Effector memory CD8-positive, alpha-beta T cell (primary cell): ENCODE measurements at places on chromosomes 7 and 10.
A peak's percentile ranks its signal among the peaks of the same experiment; 100 is the strongest.

- no peak for DNase-seq
Measured at GRCh38 chr10:96851281-96851680, 19.2 kb downstream of the LCOR start.

DNA sequence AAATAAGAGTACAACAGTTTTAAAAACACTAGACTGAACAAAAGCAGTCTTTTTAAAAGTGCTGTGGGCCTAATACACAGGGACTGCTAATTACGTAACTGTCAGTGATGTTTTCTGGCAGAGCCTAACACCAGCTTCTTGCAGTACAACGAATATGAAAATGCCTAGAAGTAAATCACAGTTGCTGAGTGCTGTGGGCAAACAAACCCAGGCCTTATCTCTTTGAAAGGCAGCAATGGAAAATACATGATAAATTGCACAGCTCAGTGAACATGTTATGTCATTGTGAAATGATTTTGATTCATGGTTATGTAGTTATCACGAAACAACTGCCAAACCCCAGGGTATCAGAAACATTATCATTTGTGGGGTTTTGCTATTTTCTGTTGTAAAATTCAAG lies 428.4 kb downstream of the GFRA1 start:
- no peak for DNase-seq

DNA sequence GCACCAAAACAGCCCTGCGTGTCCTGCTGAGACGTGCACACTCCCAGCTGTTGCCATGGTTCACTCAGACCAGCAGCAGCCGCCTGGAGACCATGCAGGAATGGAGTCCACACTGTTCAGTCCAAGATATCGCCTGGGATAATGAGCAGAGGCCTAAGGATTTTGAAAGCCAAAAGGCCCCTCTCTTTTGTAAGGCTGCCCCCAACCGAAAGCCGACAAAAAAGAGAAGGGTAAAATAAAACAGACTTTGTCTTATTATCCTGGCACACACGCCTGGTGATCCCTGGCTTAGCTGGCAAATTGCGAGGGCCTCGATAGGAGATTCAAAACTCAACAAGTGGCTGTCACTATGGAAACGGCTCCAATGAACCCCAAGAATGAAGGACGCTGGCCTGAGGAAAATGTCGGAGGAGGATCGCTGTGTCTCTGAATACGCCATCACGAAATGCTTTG lies 263.6 kb downstream of the SKIDA1 start:
- no peak for DNase-seq

GRCh38 chr10:33216661-33217427 lies 117.6 kb downstream of the NRP1 start:
- DNase-seq: no peak

DNA sequence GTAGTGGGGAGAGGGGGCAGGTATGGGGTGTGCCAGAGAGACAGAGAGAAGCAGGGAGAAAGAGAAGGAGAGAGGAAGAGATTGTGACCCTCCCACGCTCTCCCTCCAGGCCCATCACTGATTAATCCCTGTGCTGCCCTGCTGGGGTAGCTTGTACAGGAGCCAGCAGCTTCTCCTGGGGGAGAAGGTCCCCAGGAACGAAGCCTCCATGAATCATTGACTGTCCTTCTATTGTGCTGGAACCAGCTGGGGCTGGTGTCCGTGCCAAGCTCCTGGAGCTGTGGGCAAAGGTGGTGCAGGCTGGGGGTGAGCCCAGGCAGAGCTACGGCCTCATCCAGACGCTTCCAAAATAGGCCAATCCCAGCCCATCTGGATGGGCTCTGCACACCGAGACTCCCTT lies 20.9 kb downstream of the AQP1 start:
- DNase-seq: no peak

DNA sequence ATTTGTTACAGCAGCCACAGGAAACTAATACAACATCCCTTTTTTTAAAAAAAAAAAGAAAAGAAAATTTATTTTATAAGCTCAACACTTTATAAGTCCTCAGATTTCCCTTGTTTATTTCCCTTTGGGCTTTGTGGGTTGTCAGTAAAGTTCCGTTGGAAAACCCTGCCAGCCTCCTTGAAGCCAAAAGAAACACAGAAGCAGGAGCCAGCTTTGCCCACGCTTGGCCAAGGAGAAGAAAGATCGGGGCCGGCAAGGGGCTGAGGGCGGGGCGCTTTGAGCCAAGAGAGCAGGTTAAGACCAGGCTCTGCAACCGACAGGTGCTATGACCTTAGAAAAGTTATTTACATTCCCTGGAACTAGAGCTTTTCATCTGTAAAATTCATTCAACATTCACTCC lies 72.7 kb downstream of the RGS10 start:
- no peak for DNase-seq

DNA sequence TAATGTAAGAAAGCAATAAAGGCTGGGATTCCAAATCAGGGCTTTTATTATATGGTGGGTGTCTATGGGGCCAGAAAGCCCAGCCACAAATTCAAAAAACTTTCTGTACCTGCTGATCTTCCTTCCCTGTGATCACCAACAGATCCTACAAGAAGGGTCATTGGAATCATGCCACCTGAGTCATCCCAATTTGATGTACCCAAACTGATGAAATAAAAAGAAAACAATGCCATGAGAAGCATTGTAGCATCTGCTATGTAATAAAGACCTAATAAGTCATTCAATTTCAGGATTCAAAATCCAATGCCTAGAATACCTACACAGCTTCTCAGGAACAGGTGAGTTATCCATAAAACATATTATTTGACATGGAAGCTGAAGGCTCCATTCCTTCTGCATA lies 228.8 kb downstream of the DKK1 start:
- DNase-seq: no peak

DNA sequence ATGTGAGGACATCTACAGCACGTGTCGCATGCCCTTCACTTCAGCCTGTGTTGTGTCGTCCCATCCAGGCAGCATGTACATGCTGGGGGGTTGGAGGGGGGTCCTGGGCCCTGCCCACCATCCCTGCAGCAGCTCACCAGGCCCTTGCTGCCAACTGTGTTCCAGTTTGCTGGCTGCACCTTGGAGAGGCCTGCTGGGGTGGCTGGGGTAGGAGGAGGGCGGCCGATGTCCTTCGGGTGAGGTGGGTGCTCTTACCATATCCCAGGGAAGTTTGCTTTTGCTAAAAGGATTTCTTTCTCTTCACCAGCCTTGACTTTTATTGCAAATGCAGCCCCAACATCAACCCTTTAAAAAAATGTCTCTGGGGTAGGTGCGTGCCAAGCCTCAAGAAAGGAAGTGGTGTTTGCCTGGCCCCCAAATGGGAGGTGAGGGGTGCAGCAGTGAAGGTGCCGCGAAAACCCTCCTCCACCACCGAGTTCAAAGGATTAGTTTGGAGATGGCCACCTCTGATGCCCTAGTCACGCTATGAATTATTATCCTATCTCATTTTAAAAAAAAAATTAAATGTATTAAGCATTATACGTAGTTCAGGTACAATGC lies 165.8 kb upstream of the KLF6 start:
- DNase-seq: peak; percentile 63
